ENCODE measurements at places on chromosomes 5 and 9.

DNA sequence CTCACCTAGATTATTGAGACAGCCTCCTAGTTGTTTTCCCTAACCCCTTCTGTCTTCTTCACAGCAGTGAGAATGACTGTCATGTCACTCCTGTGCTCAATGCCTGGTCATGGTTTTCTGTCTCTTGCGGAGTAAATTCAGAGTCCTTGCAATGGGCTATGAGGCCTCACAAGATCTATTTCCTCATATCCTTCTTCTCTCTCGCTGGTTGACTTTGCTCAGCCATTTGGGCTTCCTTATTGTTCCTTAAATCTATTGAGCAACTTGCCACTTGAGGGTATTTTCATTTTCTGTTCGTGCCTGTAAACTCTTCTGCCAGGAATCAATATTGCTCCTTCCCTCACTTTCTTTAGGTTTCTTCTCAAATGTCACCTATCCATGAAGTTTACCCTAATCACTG is 9.0 kb downstream of the PPP3R2 start:
- no peak for DNase-seq

GRCh38 chr5:124401476-124402143 is 344.8 kb downstream of the ZNF608 start:
- DNase-seq, result no peak

DNA sequence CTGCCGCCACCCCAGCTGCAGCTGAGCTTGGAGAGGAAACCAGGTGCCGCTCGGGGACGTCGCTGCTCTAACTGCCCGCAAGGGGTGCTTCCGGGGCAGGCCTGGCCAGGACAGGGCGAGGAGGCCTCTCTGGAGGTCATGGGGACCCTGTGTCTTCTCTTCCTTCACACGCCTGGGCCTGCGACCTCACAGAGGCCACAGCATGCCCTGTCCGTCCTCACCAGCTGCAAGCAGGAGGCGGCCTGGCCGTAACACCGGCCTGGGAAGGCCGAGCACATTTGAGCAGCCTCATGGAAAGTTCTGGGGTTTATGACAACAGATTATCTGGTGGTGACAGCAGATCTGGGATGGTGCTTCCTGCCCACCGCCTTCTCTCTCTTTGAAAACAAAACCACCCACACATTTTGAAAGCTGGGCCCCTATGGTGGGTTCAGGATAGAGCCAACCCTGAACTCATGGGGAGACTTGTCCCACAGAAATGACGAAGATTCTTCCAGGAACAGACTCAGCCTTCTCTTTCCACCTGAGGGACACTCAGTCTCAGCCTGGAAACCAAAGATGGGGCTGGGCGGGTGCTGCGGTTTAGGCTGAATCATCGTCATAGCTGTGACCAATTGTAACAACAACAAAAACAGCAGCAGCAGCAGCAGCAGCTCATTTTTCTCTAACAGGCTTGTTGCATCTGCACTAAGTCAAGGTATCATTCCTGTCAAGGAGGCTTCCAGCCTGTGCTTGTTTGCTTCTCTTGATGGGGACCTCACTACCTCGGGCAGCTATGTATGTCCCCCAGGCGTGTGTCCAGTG is 99.6 kb upstream of the RAPGEF1 start:
- DNase-seq, result no peak

GRCh38 chr9:114289571-114290481 is 33.1 kb upstream of the ORM1 start:
- no peak for DNase-seq

- DNase-seq, result no peak
Measured at GRCh38 chr9:101427957-101428655, 7.5 kb downstream of the ALDOB start.
